ENCODE measurements at places on chromosomes 16 and 17.

- peak; percentile 93 for DNase-seq
These were observed 761 bp upstream of the NBR1 start for GRCh38 chr17:43170140-43170765.

DNA sequence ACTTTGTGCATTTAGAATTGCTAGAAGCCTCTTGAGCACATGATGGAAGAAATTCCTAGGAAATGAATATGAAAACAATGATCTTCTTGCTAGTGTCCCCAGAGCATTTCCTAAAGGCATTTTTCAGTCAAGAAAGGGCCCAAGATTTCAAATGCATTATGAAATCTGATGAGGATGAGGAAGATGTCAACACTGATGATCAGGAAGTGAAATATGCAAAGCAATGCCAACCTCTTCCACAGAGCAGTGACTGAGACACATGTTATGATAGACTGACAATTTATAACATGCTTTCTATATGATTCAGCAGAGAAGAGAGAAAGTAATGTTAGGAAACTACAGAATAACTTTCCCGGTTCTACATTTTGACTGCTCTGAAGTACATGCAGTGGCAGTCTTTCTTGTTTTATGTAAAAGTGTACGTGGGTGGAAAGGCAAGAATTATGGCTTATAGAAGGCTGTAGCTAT is 859.1 kb upstream of the GOT2 start:
- DNase-seq: no peak

GRCh38 chr17:72396121-72396520 is 275.3 kb downstream of the SOX9 start:
- DNase-seq: no peak

DNA sequence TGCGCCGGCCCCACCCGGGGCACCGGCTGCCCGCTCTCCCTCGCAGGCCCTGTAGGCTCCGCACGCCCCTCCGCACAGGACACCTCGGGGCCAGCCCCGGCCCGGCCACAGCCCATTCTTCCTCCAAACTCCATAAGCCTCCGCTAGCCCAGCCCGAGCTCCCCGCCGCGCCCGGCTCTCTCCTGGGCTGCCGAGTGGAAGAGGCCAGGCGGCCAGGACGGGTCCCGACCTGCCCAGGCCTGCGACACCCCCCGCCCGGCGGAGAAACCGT is 397 bp downstream of the NCOR1 start:
- peak; percentile 51 for DNase-seq

GRCh38 chr17:6547336-6547735 is 9.0 kb downstream of the PITPNM3 start:
- DNase-seq: no peak
